Natural killer cell treated with Interleukin-12 subunit alpha and Interleukin-12 subunit beta and Interleukin-15 and Interleukin-18, amount 100 ng/mL, for 72 hours (primary cell): ENCODE measurements at places on chromosomes 6 and 20.

GRCh38 chr6:142378138-142378875 lies 76.5 kb downstream of the ADGRG6 start:
- no peak for DNase-seq

DNA sequence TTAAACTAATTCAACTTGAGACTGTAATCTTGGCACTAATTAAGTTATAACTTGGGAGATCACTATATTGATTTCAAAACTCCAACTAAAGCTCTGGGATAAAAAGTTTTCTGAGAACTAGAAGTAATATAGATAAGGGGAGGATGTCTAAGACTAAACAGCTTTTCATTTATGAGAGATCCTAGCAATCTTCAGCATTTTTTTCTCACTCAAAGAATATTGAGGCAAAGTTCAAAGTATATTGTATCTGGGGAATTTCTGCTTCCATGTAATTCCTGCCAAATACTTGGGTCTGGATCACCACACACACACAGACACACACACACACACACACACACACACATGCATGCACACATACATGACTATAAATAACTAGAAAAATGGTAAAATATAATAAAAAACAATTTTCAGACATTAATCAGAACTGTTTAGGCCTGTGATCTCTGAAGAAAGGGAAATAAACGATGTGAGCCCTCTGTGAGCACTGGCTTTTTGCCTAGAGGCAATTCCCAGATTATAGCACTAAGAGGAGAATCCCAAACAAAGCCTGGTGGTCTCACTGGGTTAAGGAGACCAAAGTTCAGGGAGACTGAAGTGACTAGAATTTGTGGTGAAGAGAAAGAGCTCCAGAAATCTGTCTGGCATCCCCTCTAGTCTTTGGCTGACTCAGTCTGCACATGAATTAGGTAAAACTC lies 92.8 kb downstream of the ADAT2 start:
- no peak for DNase-seq

GRCh38 chr20:61682996-61683681 lies 382.5 kb downstream of the TAF4 start:
- DNase-seq: no peak

GRCh38 chr6:18551228-18551627 lies 164.1 kb downstream of the RNF144B start:
- DNase-seq: no peak

DNA sequence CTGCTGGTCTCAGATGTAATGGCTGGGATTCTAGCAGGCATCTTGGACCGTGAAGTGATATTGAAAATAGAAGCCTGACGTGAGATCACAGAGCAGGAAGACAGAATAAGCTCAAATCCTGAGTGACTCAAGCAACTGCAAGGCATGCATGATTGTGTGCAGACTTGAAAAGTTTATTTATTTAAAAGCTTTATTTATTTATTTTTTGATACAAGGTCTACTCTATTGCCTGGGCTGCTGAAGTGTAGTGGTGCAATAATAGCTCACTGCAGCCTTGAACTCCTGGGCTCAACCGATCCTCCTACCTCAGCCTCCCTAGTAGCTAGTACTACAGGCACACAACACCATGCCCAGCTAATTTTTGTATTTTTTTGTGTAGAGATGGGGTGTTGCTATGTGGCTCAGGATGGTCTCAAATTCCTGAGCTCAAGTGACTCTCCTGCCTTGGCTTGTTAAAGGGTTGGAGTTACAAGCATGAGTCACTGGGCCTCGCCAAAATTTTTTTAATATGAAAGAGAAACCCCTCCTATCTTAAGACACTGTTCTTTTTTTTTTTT lies 40.1 kb upstream of the RNF144B start:
- no peak for DNase-seq

GRCh38 chr20:41697861-41698559 lies 79.8 kb upstream of the CHD6 start:
- DNase-seq: no peak

DNA sequence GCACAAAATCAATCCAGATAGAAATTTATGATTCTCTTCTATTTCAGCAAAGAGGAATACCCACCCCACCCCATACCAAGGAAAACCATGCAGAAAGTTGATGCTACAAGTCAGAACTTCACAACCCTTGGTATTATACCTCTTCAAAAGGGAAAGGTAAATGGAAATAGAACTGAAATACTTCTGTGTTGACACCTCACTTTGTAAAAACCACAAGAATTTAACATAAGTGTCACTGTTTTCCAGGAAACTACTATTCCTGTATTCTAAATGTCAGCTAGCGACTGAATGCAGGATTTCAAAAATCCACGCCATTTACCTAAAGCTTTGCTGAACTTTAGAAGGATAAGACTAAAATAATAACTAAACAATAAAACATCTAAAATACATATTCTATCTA lies 3.6 kb downstream of the CPNE1 start:
- DNase-seq: no peak

GRCh38 chr6:35640017-35640664 lies 48.6 kb downstream of the FKBP5 start:
- no peak for DNase-seq

- no peak for DNase-seq
Measured at GRCh38 chr6:42366011-42366705, 85.6 kb downstream of the TRERF1 start.

- DNase-seq: no peak
Measured at GRCh38 chr6:1850840-1851157, 241.1 kb downstream of the FOXC1 start.

- no peak for DNase-seq
Measured at GRCh38 chr6:151408858-151409257, 17.5 kb upstream of the ZBTB2 start.

GRCh38 chr6:113047932-113048331 lies 700.8 kb downstream of the RFPL4B start:
- DNase-seq: no peak

DNA sequence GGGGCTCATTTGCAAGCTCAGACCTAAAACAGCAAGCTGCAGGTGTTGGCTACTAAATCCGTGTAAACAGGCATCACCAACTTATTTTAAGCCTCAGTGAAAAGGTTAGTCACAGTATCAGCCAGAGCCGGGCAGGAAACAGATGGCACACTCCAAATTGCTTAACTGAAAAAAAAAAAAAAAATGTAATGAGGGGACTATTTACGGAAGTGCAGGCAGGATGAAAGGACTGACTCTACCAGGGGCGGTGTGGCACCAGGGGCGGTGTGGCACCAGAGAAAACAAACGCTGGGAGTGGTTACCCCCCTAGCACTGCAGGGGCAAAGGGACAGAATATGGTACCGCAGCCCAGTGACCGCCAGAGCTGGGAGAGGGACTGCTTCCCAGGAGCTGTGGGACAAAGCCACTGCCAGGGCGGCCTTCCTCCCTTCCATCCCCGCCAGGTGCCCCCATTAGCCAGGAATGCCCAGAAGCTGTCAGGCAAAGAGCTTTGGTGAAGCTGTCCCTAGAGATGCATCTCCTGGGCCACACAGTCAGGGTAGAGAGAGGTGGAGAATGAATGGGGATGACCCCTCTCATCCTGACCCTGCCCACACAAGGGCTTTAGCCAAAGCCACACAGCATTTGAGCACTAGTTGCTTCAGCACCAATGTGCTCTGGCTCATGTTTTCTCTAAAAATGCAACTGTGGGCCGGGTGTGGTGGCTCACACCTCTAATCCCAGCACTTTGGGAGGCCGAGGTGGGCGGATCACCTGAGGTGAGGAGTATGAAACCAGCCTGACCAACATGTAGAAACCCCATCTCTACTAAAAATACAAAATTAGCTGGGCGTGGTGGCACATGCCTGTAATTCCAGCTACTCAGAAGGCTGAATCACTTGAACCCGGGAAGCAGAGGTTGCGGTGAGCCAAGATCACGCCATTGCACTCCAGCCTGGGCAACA lies 39.6 kb upstream of the GFOD1 start:
- no peak for DNase-seq

- DNase-seq: no peak
Measured at GRCh38 chr20:20561841-20562240, 150.6 kb downstream of the RALGAPA2 start.

DNA sequence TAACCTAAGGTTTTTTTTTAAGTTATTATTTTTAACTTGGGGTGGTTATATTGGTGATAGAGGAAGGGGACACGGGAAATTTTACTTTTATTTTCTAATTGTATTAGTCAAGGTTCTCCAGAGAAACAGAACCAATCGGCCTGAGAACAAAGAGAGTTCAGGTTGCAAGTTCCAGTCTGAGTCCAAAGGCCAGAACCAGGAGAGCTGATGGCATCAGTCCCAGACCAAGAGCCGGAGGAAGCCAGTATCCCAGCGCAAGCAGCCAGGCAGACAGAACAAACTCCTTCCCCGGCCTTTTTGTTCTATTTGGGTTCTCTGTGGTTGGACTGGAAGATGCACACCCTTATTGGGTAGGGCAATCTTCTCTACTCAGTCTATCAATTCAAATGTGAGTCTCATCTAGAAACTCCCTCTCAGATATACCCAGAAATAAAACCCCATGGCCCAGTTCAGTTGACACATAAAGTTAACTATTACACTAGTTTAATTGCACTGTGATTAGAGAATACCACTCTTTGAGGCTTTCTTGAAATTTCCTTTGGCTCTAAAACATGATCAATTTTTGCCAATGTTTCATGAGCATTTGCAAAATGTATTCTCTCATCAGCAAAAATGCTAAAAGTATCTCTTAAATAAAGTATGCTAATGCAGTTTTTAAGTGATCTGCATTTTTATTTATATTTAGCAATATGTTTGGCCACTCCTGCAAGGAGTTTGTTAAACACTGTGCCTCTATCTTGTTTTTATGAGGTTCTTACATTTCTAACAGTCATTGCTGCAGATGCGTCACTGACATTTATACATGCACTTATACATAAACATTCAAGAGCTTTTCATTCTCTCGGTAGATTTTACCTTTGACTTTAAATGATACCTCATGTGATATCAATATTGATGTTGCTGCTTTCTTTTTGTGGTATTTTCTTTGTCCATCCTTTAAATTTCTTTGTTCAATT lies 103.2 kb upstream of the SSTR4 start:
- DNase-seq: no peak

DNA sequence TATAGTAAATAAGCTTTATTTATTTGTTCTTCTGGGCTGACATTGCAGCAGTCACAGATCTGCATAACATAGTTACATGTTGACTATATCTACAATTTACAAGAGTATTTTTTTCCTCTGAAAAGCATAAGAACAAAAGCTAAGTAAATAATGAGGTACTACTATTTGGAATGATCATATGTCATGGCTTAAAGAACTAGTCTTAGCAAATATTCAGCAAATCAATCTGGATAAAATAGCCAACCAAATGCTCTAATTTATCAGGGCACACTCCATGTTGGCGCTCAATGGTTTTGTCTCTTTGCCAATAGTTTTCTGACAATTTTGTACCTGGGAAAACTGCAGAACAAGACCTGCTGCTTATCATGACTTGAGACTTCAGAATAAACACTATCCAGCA lies 233.4 kb upstream of the RIN2 start:
- no peak for DNase-seq
